ENCODE measurements at places on chromosomes 7 and 10.

DNA sequence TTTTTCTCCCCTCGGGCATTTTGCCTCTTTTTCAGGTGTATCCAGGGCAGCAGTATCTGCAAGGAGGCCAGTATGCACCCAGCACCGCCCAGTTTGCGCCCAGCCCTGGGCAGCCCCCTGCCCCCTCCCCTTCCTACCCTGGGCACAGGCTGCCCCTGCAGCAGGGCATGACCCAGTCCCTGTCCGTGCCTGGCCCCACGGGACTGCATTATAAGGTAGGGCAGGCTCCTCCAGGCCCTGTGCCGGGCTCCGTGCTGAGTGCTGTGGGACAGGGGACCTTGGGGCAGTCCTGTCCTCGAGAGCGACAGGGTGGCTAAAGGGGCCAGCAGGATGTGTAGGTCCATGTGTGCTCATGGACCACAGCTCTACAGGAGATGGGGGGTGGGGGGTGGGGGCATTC lies 10.6 kb downstream of the ZMIZ2 start:
- DNase-seq, result no peak

DNA sequence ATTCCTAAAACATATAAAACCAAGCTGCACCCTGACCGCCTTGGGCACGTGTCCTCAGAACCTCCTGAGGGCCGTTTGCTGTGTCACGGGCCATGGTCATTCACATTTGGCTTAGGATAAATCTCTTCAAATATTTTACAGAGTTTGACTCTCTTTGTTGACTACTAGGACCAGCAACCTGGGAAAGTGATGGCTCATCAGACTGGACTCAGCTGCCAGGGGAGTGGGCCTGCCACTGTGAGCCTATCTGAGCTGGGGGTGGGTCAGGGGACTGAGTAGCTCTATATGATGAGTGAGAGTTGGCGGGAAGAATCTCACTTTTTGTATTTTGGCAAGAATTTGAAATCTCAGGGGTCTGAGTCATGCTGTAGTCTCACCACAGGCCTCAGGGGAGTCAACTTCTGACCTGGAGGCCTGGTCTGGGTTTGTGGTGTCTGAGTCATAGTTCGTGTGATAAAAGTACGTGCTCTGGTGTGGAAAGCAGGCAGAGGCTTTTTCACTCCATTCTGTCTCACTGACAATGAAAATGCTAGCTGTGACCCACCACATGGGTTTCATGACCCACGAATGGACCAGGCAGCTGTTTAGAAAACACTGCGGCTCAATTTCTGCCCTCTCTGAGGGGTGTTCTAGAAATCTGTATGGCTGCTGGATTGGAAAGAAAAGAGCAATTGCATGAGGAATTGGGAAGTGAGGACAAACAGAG lies 4.2 kb upstream of the UPP1 start:
- no peak for DNase-seq

- DNase-seq, result no peak
Observed at GRCh38 chr10:48506147-48506917, 98.5 kb downstream of the ARHGAP22 start.

- DNase-seq, result no peak
Observed at GRCh38 chr7:74503061-74503460, 49.4 kb downstream of the GTF2IRD1 start.

DNA sequence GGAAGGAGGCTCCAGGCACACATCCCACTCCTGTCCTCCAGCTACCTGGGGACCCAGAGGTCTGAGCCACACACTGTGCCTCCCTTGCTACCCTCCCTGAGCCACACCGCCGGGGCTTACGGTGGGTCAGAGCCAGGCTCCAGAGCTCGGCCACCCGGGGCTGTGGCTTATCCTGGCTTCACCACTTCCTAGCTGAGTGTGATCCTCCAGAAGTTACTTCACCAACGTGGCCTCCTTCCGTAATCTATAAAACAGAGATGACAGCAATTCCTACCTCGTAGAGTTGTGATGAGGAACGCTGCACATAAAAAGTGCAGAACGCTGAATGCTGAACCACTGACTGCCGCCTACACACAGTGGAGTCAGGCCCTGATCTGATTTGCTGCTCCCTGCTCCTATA lies 285.0 kb downstream of the PRPF18 start:
- no peak for DNase-seq

DNA sequence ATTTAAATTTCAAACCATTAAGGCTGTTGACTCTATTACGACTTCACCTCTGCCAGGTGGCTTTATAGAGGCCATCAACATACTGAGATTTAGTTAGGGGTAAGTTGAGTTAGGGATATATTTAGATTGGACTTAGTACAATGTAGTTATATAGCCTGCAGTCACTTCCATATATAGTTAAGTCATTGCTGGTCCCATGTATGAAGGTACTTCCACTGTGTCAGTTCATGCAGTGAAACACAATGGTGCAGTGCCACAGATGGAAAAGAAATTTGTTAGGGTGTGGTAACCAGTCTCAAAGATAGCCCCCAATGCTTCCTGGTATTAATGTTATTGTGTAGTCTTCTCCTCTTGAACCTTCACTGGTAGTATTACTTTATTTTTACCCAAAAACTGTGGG lies 12.6 kb upstream of the TSPAN13 start:
- no peak for DNase-seq

- DNase-seq, result no peak
Observed at GRCh38 chr10:30645340-30645827, 15.8 kb upstream of the LYZL2 start.

- DNase-seq, result no peak
Observed at GRCh38 chr7:103993551-103993950, 4.1 kb upstream of the RELN start.

DNA sequence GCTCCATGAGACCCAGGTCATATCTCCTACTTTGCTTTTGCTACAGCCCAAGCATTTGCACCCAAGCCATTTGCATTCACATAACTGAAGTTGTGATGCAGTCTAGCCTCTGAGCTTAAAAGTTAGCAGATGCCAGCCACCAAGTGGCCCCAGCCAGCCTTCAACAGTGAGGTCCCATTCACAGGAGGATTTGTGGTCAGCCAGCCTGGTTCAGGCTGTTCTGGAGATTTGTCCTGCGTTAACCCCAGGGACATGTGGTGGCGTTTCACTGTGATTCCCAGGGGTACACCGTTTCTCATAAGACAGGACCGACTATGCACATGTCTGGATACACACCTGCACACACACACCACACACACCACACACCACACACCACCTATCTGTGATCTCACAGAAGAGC lies 51.2 kb downstream of the GPR26 start:
- DNase-seq, result no peak

DNA sequence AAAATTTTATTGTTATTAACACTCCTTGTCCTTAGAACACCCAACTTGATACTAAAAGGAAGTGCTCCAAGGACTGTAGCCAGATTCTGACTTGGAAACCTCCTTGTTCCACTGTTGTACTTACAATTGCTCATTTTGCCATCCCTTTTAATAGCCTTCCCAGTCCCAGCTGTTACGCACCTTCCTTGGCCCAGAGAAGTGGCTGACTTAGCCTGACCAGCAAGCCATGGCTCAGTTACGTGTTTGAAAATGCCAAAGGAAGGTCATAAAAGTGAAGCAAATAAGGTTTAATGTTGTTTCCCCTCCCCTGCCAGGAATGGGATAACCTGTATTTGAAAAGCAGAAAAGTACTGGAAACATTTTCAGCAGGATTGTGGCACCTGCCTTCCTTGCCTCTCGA lies 3.7 kb upstream of the ANKRD1 start:
- DNase-seq, result no peak

DNA sequence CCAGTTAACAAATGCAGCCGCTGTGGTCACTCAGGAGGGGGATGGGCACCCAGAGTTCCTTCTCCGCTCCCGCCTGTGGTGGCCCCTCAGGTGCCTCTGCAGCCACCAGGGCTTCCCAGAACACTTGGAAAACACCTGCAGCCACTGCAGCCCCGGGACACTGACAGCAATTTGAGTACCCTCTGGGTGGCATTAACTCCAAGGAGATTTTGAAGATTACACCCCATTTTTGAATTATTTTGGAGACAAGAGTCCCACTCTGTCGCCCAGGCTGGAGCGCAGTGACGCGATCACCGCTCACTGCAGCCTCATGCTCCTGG lies 32.2 kb downstream of the IL15RA start:
- DNase-seq, result no peak

- no peak for DNase-seq
Observed at GRCh38 chr7:99359465-99360154, 14.9 kb upstream of the ARPC1B start.

DNA sequence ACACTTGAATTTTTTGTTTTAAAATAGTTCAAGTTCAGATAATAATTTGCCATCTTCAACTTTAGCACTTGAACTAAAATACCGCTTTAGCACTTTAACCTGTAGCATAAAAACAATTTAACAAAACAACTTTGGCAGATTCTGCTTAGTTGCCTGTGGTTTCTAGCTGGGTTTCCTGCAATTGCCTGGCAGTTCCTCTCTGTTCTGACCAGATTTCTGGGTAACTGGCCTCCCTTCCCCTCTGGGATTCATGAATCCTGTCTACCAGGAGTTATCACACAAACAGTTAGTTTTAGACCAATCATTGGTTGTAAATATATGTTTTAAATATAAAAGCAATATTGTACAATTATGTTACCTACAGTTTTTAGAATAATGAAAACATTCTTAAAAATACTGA lies 89.8 kb upstream of the HDAC9 start:
- no peak for DNase-seq

- no peak for DNase-seq
Observed at GRCh38 chr10:44863344-44864047, 47.6 kb upstream of the TMEM72 start.

DNA sequence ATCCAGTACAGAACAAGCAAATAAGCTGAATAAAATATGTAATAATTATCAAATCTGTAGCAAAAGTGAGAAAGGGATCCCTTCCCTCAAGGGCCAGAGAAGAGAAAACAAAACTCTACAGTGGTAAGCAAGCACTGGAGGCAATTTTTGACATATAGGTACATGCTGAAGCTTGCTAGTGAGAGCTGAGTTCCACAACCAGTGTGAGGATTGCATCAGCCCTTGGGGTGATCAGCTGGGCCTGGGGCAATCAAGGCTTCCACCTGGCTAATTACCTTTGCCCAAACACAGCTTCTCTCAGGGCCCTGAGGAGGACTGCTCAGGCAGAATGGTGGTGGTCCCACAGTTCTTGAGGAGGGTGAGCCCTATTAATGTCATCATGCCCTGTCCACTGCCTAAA lies 134.4 kb upstream of the DLX6 start:
- no peak for DNase-seq

DNA sequence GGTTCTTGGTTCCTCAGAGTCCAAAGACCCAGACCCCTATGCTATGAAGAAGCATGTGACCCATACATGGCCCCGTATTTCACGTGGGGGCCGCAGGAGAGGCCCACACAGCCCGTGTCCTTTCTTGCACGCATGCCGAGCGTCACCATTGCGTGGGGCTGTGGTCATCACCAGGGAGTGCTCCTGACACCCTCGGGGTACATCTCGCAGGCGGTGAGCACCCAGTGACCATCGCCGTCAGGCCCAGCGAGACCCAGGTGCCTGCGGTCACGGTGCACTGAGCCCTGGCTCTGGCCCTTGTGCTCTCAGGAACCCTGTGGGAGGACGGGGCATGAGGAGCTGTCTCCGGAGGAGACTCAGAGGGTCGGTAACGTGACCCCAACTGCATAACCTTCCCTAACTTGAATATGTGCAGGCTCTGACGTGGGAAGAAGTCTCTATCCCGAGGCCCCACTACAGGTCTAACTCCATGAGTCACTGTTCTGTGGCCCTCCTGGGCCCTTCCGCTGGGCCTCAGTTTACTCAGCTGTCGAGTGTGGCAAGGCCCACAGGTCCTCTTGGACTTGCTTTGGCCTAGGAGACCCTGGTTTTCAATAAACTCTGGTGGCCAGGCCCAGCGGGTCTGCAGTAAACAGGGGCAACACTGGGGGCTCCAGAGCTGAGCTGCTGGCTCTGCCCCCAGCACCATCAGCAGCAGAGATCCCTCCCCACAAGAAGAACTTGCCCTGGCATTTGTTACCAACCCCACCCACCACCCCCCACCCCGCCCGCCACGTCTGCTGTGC lies 503.9 kb downstream of the PTPRN2 start:
- DNase-seq, result no peak

- peak; percentile 61 for DNase-seq
Observed at GRCh38 chr10:101032637-101033224, 1.7 kb downstream of the SFXN3 start.

GRCh38 chr10:86756511-86757112 lies at the start of gene BMPR1A:
TSS of gene BMPR1A (plus strand) at chr10:86756619. CDS start at chr10:86876019, 119,400 bp downstream.
- peak; percentile 86 for DNase-seq

DNA sequence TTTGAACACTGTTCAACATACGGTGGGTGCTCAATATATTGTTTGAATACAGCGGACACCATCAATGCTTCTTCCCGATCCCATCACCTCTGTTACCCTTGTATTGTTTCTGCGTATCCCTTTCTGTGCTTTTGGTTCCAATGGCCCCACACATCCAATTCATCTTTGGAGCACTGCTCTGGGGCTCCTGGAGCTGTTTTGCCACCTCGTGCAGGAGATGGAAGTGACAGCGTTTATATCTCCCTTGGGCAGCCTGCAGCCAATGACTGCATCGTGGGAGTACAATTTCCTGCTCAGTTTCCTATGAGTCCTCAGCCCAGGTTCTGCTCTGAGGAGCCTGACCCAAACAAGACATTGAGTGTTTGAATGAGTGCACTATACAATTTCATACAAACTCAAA lies 50.2 kb upstream of the PIK3CG start:
- no peak for DNase-seq

DNA sequence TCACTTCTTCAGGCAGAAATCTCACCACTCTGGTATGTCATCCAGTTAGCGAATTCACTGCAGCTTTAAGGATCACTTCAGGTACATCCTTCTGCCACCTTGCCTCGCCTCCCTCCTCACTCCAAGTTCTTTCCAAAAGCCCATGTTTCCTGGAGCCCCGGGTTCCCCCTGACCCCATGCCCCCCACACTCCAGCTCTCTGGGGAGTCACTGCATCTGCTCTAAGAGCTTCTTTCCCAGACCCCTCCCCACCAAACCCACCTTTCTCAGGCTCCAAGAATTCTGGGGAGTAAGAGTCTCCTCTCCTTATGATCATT lies 969.5 kb upstream of the ZNF722 start:
- no peak for DNase-seq

Data from amygdala (tissue), 56 donors.